ENCODE measurements at places on chromosomes 5 and 9.

GRCh38 chr9:69260161-69260560 lies 64.9 kb upstream of the ENTREP1 start:
- DNase-seq: no peak

GRCh38 chr9:86723346-86723745 lies 224.0 kb downstream of the GAS1 start:
- DNase-seq: no peak

GRCh38 chr9:95316274-95316673 lies 1.2 kb downstream of the FANCC start:
- DNase-seq: no peak

- DNase-seq: no peak
These were observed 31.7 kb upstream of the IRX2 start for GRCh38 chr5:2783223-2783622.

DNA sequence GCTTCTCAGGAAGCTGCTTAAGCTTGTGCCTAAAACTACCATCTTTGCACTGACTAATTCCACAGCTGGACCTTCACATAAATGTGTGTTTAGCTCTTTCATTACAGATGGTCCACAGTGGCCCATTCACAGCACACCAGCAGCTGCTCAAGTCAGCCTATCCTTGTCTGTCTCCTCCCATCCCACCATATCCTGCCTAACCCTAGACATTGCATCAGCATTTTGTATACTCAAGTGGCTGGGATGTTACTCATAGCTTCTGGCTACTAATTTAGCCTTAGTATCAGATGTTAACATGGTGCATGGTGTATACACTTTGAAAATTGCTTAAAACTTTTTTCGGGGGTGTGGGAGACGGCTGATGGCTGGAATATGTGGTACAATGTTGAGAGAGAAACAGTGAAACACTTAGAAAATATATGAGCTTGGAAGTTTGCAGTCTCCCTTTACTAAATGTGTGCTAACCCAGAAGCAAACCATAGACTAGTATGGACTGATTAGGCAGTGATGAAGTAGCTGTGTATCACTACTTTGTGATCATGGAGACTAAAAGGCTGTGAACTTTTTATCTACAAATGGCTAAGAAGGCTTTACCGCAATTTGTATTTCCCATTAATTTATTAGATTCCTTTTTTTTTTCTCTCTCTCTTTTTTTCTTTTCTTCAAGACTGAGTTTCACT lies 83.1 kb downstream of the JMY start:
- peak; percentile 86 for DNase-seq

GRCh38 chr5:125612181-125612721 lies 811.0 kb upstream of the GRAMD2B start:
- no peak for DNase-seq

DNA sequence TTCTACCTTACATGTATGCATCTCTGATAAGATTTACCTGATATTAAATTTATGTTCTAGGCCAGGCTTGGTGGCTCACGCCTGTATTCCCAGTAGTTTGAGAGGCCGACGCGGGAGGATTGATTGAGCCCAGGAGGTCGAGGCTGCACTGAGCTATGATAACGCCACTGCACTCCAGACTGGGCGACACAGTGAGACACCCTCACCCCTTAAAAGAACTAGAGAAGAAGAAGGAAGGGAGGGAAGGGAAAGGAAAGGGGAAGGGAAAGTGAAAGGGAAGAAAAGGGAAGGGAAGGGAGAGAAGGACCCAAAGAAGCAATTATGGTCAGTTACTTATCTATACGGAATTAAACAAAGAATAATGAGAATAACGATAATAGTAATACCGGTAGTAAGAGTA lies 1.2 kb upstream of the RFK start:
- no peak for DNase-seq

DNA sequence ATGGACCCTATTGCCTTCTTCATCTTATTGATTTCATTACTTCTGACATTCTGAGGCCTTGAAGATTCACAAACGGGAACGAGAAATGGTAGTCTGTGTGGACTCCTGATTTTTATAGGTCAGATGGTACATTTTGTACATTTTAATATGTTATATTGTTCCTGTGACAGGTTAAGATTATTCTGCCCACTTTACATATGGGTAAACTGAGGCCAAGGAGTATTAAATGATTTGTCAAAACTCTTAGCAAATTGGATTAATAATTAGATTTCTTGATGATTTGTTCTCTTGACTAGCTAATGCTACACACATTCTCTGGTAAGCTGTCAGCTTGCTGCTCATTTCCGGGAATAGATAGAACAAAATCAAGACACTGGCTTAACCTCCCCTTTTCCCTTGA lies 1.9 kb downstream of the FAM53C start:
- no peak for DNase-seq

DNA sequence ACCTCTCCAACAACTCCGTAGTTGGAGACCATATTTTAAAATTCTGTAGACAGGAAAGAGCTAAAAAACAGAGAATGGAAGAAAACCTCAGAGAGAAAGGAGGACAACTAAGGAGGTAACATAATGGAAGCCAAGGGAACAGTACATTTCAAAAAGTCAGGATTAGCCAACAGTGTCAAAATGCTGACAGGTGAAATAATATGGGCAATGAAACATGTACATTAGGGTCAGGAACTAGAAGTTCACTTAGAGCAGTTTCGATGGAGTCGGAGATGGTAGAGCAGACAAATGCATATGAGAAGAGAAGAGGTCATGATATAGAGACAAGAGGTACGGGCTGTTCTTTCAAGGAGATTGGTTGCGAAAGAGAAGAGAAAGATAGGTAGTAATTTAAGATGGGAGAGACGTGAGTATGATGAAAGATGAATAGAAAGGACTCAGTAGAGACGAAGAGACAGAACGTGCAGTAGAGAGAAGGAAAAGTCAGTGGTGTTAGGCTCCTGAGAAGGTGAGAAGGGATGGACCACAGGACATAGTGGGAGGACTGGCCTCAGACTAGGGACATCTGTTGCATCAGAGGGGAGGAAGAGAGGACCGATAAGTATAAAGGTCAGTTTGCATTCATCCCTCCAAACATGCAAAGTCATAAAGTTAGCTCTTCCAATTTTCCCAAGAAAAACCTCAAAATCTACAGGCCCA lies 25.6 kb downstream of the NRG2 start:
- DNase-seq: no peak

All from astrocyte of the spinal cord (primary cell).